ENCODE measurements at places on chromosomes 16 and 17.
A peak's percentile ranks its signal among the peaks of the same experiment; 100 is the strongest.

GRCh38 chr16:85611194-85611443 is 2.0 kb upstream of the GSE1 start:
- DNase-seq = no peak

GRCh38 chr17:12369065-12369464 is 296.6 kb upstream of the MYOCD start:
- DNase-seq = no peak

DNA sequence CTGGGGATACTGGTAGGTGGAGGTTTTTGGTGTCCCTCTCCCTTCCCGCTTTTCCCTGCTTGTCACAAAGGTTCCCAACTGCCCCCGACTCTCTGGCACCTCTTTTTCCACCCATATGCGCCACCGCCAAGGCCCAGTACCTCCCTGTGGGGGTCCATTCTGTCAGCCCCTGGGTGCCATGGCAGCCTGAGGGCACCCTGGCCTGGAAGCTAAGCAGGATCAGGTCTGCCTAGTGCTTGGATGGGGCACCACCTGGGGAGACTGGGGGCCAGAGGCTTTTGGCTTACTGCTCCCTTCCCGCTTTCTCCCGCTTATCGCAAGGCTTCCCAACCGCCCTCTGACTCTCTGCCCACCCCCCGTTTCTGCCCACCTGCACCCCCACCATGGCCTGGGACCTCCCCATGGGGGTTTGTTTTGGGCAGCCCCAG is 2286.4 kb downstream of the TP53TG3F start:
- no peak for DNase-seq

DNA sequence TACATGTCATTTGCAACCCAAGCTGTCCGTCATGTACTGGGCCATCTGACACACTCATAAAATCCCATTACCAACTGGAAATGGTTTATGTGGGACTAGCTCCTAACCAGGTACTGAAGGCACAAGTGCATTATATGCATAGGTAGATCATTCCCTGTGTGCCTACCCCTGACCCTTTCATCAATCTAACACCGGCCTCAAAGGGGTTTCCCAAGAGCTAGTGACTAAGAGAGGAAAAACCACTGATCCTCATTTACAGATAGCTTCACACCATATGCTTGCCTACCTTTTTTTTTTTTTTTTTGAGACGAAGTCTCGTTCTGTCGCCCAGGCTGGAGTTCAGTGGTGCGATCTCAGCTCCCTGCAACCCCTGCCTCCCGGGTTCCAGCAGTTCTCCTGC is 449.8 kb downstream of the SLC39A11 start:
- no peak for DNase-seq

DNA sequence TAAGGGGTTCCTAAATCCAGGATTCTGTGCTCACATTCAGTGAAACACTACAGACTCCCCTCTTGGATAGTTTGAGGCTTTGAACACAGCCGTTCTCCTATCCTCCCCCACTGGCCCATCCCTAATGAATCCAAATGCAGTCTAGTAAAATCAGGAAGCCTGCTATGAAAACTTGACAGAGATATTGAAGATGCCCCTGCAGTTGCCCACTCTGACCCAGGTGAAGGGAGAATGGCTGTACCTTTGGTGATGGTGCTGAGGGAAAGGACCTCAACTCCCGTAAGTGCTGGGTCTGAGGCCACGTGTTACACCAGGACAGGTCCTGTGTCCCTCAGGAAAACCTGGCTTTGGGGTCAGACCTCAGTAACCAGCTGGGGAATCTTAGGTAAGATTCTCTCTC is 54.4 kb downstream of the SF3B3 start:
- DNase-seq = no peak

DNA sequence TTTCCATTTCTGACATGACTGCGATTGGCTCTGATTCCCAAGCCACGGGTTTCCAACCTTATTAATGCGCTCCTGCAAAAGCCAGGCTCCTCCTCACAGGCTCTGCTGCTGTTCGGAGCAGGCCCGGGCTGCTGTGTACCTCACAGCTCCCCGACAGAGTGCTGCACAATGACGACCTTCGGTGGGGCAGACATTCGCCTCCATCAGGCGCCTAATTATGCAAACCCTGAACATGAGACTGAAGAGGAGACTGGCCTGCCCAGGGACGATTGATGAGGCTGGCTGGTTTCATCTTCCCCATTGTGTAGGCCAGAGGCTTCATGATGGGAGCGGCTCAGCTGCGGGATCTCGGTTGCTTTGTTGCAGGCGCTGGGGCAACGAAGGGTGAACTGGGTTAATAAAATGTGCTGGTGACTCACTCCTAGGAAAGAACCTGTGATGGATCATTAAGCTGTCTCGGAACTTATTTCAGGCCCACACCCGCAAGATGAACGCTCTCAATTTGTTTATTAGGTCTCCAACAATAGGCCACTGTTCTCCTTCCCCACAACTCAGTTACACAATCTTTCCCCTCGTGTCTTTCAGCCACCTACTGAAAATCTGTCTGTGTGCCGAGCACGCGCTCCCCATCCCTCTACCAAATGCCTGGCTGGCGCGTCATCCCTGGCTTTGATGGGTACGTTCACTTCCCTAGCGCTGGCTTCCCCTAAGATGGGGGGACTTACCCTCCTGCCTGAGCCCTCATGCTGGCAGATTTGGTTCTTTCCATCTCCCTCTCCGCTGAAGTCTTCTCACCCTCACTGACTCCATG is 27.2 kb upstream of the TOB1 start:
- DNase-seq = no peak

DNA sequence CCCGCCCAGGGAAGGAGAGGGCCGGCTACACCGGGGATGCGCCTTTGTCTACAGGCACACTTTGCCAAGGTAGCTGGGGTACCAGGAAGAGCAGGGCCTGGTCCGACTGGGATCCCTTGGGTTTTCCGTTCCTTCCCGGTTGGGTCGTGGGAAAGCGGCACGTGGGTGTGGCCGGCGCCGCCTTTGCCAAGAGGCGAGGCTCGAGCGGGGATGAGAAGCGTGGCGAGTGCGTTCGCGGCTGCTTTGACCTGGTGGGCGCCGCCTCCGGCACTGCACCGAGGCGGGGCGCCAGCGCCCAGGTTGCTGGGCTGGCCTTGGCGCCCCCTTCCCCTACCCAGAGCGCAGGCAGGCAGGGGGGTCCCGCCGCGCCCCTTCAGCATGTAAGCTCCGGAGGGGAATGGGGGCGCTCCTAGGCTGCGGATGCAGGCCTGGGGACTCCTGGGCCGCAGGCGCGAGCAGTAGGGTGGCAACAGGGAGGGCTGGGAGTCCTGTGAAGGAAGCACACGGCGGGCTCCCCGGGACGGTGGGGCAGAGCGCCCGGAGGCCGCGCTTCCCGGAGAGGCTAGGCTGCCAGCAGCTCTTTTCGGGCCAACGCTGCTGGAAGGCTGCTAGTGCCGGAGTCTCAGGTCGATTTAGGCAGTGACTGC is 2.0 kb downstream of the HAS3 start:
- no peak for DNase-seq

GRCh38 chr17:76240461-76241203 is at the start of gene RNF157:
RNF157 (minus strand) TSS chr17:76240493; CDS start chr17:76240240, 253 bp downstream.
- peak; percentile 60 for DNase-seq

- peak; percentile 41 for DNase-seq
Measured at GRCh38 chr16:84593825-84594724, 23.8 kb downstream of the COTL1 start.

GRCh38 chr17:47695429-47696376 is 1.7 kb downstream of the TBKBP1 start:
- no peak for DNase-seq

- no peak for DNase-seq
Measured at GRCh38 chr16:85508993-85509392, 104.1 kb upstream of the GSE1 start.

- no peak for DNase-seq
Measured at GRCh38 chr17:3685174-3685573, 10.8 kb downstream of the P2RX5 start.

DNA sequence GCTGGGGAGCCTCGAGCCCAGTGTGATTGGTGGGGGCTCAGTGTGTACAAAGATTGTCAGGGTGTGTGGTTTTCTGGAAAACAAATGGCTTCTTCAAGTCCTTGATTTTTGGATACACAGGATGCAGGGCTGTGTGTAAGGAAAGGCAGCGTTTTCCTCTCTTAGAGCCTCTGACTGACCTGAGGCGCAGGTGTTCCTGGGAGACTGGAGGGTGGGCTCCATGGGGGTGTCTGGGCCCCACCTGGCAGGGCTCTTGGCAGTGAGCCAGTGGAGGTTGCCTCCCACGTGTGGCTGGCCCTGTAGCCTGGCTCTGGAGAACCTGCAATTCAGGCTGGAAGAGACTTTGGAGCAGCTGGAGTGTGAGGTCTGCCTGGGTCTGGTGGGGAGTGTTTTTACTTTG is 5.0 kb downstream of the FOXK2 start:
- no peak for DNase-seq

DNA sequence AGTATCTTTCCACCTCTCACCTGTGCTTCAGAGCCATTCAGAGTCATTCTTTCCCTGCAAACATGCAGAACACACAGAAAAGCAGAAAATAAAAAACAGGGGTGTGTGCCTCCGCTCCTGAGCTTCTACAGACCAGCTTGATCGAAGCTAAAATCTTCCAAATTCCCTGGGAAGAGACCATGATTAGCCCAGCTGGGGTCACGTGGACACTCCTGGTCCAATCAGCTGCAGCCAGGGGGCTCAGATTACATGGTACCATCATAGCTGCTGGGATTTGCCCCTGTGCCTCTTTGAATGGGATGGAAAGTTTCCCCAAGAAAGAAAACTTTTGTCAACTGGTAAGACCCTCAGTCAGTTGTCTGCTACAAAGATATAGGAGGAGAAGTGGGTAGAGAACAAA is 159.9 kb downstream of the TMEM114 start:
- DNase-seq = no peak

- no peak for DNase-seq
Measured at GRCh38 chr17:72989074-72989610, 103.3 kb downstream of the SLC39A11 start.

GRCh38 chr17:34579979-34580684 is 750 bp downstream of the TMEM132E start:
- DNase-seq = no peak

DNA sequence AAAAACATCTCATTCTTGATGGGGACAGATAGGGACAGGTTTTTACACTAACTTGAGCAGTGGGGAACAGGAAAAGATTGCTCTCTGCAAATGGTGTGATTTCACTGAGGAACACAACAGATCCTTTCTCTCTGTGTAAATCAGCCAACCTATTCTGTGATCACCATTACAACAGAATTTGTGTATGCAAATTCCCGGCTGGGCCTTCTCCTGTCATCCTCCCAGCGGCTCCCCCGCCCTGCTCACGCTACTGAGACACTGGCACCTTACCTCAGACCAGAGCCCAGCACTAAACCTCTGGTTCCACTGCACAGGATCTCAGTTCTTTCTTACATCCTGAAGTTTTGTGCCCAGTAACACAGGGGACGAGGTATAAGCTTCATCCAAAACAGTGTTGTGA is 97.0 kb upstream of the FA2H start:
- no peak for DNase-seq

GRCh38 chr17:80068301-80069222 is 32.1 kb downstream of the CCDC40 start:
- no peak for DNase-seq

GRCh38 chr17:79410681-79411080 is 200.2 kb downstream of the RBFOX3 start:
- no peak for DNase-seq

GRCh38 chr16:49280105-49280741 is 1.4 kb downstream of the CBLN1 start:
- DNase-seq = no peak

DNA sequence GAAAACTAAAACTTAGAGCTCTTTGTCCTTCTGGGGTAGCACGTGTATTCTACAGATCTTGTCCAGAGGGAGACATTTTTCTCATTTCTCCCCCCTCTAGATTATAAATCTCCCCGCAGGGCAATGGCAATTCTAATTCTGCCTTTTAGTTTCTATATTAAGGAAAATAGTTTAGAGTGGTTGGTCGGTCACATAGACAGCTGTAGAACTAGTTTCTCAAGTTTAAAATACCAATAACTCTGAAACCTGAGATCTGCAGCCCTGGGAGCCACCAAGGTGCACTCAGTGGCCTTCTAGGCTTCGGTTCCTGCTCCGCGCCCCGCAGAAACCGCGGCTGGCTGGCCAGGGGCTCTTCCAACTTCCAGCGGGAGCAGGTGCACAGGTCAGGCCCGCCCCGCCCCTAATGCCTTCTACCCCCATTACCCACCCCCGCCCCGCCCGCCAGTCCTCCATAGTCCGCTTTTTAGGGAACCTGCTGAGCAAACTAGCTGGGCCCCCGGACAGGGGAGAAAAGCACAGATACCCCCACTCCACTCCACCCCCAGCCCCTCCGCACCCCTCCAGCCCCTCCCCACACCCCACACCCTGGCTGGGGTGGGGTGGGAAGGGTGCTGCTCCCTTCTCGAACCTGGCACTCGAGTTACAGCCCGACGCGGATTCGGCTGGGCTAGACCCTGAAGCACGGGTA is 431 bp downstream of the SLFN11 start:
- peak; percentile 10 for DNase-seq

- DNase-seq = no peak
Measured at GRCh38 chr17:49071106-49071505, 61.5 kb upstream of the B4GALNT2 start.

- DNase-seq = no peak
Measured at GRCh38 chr17:4598776-4599504, 14.6 kb downstream of the SMTNL2 start.

DNA sequence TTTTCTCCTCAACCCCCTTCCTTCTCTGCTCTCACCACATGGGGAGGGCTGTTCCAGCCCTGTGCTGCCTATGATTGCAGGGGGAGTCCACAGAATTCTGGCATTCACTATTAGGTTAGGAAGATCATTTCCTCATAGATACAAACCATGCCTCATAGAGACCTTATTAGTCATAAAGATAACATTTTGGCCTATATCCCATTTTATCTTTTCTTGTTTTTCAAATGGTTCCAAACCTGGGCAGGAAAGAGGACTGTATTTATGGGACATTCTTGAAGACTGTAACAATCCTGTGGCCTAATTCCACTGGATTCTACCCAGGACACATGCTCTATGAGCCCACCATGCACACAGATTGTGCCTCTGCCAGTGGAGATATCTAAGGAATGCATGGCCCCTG is 51.7 kb downstream of the ASIC2 start:
- no peak for DNase-seq

DNA sequence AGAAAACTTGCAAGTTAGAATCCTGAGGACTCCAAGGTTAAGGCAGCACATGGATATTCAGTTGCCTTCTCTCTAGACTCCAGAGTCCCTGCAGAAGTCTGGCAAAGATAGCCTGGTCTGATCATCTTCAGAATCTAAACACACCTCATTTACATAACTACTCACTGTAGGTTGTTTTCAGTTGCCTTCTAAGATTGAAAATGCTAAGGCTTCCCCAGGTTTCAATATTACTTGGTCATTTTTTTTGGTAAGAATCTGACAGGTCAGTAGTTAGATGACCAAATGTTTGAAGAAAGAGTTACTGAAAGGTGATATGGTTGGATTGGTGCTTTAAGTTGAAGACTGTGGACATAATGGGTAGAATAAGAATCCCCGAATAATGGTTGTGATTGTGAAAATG is 205.4 kb upstream of the KCNJ16 start:
- no peak for DNase-seq

- DNase-seq = no peak
Measured at GRCh38 chr17:10055262-10055975, 143.0 kb downstream of the GAS7 start.
